ENCODE measurements at places on chromosomes 5 and 9. TPM values are rescaled to one million over a fixed set of nuclear protein-coding genes. Genes with fewer than 3 reads are reported as not detected.

DRD1 gene
- 0.40 TPM for total RNA-seq

GPBP1 gene
- total RNA-seq: 134 TPM

SHOC1 gene
- not detected for total RNA-seq

GRCh38 chr9:19935422-19935821 lies 146.6 kb upstream of the SLC24A2 start:
- DNase-seq: no peak

DNA sequence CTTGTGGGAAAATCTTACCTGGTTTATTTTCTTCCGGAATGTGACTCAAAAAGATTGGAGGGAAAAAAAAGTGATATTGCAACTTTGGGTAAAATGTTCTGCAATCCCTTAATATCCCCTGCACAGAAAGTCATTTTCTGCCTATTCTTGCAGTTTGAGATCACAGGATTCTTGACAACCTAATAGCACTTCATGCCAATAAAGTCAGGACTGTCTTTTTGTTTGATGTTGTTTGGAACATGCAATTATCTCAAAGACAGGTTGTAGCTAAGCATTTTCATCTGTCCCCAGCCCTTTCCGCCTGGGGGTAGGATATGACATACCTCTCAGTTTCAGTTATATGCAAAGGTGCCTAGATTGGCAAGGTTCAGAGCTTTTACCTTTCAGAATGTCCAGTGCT lies 63.9 kb downstream of the ALDH1A1 start:
- DNase-seq: no peak

GRCh38 chr9:135226369-135227050 lies 139.0 kb downstream of the OLFM1 start:
- no peak for DNase-seq

- DNase-seq: no peak
Observed at GRCh38 chr5:100965291-100965690, 62.2 kb upstream of the ST8SIA4 start.

GRCh38 chr5:84859056-84859455 lies 474.4 kb upstream of the EDIL3 start:
- no peak for DNase-seq

DNA sequence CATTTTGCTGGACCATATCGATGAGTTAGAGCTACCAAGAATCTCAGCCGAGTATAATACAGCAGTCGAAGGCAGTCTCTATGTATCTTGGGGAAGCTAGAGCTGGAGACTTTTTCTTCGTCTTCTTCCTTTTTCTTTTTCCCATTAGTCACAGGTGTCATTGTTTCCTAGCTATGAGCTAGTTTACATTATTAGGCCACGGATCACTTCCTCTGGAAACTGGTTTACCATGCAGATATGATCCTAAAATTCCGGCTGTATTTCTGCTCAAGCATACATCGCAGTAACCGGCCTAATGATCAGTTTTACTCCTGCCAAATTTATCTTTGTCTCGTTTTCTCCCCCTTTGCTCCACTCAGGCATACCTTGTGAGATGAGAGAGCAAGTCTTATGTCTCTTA lies 312.8 kb downstream of the ARHGAP26 start:
- no peak for DNase-seq
